ENCODE measurements at places on chromosomes 2 and 18. TPM values are rescaled to one million over a fixed set of nuclear protein-coding genes. Genes with fewer than 3 reads are reported as not detected.

GRCh38 chr2:74756356-74756890 lies 77.5 kb upstream of the HK2 start:
- no peak for DNase-seq

GRCh38 chr2:84158605-84159004 lies 300.5 kb downstream of the SUCLG1 start:
- no peak for DNase-seq

DNA sequence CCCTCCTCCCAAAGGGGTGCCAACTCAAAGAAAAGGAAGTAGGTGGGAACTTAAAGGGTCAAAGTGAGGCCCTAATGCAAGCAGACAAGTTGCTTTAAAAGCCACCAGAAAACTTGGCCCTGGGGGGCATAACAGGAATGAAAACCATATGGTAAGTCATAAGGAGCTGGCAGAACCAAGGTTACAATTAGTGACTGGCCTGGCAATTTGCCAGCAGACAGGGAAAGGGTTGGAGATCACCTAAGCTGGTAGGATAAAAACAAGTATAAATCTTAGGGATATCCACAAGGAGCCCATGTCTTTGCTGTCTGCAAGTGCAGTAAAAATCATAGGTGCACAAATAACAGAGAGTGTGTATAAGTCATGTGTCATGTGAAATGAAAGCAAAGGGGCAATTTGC lies 256.7 kb upstream of the LRRTM4 start:
- no peak for DNase-seq

- no peak for DNase-seq
Observed at GRCh38 chr2:41914936-41915335, 132.9 kb upstream of the PKDCC start.

GRCh38 chr2:216188559-216188850 lies 79.4 kb downstream of the XRCC5 start:
- no peak for DNase-seq

The FAM161A gene
- 2.8 TPM for total RNA-seq

The CYP26B1 gene
- total RNA-seq, result 1.9 TPM

Data from heart left ventricle (tissue), 16 donors.